ENCODE measurements at places on chromosomes 12 and 14. TPM values are rescaled to one million over a fixed set of nuclear protein-coding genes. Genes with fewer than 3 reads are reported as not detected.

- no peak for DNase-seq
Observed at GRCh38 chr14:72013721-72014345, 81.6 kb downstream of the RGS6 start.

- no peak for DNase-seq
Observed at GRCh38 chr12:93015871-93016751, 87.0 kb upstream of the EEA1 start.

Gene CYP46A1
- 3.1 TPM for total RNA-seq

Gene MMP19
- 42.7 TPM for total RNA-seq

DNA sequence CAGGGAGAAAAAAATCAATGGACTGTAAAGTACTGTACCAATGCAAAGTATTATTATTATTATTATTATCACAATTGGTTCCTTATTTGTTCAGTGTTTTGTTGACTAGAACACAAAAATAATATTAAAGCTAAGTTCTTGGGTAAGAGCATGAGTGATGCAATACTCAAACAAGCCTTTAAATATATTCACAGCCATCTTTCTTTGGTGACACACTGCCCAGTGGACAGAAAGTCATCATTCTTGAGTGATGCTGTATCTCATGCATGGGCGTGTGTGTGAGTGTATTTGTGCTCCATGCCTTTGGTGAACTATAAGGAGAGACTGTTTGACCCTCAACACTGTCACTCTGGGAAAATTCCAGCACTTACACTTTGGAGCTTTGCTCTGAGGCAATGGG lies 93.6 kb downstream of the KCNK10 start:
- no peak for DNase-seq

Gene CNIH1
- 74.2 TPM for total RNA-seq

DNA sequence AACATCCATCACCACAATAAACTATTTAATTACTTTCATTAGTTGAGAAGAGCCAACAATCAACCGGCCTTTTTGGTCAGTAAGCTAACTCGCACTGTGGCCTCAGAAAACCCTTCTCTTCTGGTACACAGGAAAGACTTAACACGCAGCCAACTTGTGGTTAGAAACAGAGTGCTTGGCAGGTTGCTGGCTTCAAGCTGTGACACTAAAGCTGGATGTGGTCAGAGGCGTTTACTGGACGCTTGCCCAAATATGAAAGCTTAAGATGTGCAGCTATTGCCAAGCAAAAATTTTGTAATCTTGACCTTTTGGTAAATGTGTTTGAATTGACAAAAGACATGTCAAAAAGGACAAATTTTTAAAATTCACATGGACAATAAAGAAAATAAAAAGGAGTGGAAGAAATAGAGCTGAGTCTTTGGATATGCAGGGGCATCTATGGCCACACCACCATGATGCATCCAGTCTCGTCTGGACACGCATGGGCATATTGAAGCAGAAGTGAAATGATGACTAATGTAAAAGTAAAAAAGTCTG lies 2.6 kb upstream of the KLRK1 start:
- DNase-seq, result peak; percentile 38

DNA sequence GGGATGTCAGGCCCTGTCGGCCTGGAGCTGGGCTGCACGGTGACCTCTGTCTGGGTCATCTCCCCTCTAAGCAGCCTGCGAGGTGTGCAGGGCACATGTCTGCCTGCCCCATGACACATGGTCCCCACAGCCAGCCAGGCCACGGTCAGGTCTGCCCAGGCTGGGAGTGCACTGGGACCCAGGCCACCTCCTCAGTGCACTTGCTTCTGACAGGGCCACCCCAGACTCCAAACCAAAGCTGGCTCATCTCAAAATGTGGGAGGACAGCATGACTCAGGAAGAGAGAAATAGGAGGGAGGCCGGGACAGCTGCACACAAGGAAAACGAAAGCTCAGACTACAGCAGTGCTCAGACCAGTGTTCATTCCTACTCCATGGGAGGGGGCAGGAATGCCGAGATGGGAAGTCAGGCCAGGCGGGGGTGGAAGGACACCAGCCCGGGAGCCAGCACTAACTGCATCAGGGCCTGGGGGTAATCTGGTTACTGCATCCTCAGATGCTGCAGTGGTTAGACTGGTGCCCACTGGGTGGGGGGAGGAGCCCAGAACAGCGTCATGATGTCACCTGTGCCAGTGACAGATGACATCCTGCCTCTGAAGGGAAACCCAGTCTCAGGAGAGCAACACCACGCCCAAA lies 4.0 kb downstream of the P2RX2 start:
- DNase-seq, result peak; percentile 78

Gene CBLN3
- total RNA-seq, result 2.0 TPM

Gene OLR1
- 0.71 TPM for total RNA-seq

- DNase-seq, result no peak
Observed at GRCh38 chr14:68210729-68211299, 391.2 kb downstream of the RAD51B start.

GRCh38 chr12:116336542-116337065 lies 59.1 kb upstream of the MED13L start:
- DNase-seq, result no peak

- DNase-seq, result no peak
Observed at GRCh38 chr12:128455851-128456250, 188.9 kb downstream of the TMEM132C start.

DNA sequence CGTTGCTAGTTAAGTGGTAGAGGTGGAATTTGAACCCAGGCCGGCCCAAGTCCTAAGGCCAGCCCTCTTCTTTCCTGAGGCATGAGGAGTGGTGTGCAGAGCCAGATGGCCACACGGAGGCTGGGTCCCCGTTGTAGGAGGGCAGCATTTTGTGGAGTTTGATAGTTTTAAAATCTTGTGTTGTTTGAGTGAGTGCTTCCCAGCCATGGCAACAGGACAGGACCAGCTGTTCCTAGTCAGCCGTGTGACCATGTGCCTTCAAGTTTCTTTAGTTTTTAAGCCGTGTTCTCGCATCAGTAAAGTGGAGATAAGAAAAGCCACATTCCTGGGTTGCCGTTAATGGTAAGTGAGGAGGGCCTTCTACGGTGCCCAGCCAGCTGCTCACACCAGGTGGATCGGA lies 44.4 kb downstream of the UBE3B start:
- DNase-seq, result no peak

- no peak for DNase-seq
Observed at GRCh38 chr12:15114501-15114900, 106.7 kb downstream of the RERG start.

DNA sequence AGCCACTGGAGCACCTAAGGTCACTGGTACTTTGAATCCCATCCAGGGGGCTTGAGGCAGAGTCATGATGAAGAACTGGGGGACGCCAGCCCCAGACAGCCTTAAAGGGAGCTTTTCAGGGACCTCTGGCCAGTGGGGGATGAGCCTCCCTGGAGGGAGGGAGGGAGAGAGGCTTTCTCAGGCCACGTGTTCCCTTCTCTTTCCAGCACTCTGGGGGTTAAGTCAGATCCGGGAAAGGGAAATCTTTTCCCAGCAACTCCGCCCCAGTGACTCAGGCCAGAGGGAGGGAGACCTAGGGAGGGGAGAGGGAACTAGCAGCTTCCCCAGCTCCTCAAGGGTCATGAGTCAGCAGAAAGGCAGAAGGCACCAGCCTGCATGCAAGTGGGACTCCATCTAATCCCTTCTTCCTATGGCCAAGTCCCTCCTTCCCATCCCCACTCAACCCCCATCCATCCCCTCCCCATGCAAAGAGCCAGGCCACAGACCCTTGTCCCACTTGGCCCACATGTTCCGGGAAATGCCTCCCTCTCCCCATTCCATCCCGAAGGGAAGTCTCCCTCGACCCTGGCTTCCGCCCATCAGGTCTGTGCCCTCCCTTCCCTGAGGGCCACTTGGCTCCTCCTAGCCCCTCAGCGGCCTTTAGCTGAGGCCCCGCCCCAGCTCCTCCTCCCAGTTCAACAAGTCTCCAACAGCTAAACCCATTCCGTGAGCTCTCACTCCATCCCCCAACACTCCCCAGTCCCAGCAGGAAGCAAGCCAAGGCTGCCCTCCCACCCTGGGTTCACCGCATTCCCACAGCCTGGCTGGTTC lies 5.6 kb downstream of the TNFRSF1A start:
- peak; percentile 97 for DNase-seq

Gene ACIN1
- 162 TPM for total RNA-seq

DNA sequence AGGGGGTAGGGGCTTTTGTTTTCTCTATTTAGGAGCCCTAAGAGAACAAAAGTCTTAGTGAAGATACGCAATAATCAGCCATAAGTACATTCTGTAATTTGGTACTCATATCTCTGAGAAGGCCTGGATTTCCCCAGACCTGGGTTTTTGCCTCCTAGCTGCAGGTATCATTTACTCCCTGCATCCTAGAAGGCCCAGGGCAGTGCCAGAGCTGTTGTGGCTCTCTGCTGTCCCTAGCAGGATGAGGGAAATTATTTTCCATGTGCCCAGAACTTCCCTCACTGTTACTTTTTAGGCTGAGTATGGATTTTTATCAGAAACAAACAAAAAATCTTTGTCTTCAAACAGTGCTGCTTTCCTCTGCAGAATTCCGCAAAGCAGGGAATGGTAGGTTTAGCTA lies 192.5 kb upstream of the SYT1 start:
- no peak for DNase-seq

Gene ACRBP
- total RNA-seq, result 2.5 TPM

DNA sequence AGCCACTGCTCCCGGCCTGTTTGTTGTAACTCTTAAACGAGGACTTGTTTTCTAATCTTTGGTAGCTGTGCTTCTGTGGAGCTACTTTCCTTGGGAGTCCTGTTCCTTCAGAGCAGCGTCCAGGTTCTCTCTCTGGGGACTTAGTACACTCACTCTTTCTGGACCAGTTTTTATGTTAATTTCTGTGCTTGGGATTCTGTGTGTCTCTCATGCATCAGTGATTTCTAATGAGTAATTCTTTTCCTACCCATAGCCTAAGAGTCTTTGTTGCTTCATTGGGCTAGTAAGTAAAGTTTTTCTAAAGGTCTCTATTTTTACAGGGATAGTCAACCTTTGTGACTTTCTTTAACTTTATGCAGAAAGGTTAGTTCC lies 289.3 kb downstream of the FBXL14 start:
- DNase-seq, result no peak

DNA sequence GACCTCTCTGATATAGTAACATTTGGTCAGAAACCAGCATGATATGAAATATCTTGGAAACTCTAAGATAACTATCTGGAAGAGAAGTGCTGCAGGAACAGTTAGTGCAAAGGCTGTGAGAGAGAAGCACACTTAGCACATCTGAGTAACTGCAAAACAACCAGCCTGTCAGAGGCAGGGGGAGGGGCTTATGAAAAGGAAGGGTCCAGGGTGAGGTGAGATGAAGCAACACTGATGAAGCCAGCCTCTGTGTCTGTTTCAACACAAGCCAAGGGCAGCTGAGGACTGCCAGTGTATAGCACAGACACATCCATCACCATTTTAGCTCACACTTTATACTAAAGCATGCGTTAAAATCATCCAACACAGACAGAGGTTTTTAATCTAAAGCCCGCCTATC lies 37.4 kb upstream of the OVCH1 start:
- no peak for DNase-seq

DNA sequence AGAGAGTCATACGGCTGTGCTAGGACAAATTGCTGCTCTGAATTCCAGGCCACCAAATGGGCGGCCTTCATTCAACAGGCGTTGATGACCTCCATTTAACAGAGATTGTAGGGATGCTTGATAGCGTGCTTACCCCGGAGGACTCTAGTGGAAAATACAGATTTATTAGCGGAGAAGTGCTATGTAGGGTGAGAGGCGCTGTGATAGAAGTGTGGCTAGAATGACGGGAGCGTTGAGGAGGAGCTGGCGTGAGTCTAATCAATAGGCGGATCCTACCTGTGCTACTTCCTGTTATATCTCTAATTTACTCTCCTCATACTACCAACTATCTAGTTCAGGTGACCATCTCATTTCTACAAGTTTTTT lies 668 bp downstream of the MRPS35 start:
- DNase-seq, result no peak

Gene NPFF
- not detected for total RNA-seq

Gene TPPP2
- 1.6 TPM for total RNA-seq

DNA sequence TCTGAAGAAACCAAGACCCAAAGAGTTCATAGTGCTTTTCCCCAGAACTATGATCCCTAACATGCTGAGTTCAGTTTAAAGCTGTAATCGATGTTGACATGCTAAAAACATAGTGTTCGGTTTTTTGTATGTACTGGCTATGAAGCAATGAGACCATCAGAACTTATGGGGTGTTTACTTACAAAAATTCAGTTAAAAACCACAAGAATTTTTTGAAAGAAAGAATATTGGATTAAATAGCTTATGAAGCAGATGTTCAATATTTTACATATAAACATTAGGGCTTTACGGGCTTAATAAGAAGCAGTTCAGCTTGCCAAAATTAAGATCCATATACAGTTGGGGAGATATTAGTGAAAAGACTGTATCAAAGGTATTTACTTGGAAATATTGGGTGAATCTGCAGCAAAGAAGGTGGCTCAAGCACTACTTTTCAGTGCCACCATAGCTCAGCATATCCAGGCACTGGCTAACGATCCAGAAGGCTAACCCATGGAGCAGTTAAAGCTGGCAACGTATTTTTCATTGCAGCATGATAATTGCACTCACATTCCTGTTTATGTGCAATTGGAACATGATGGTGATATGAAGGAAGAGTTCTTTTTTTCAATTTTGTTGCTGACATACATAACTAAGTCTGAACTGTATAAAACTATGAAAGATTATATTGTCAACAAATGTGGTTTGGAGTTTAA lies 125.9 kb downstream of the EFCAB11 start:
- no peak for DNase-seq

- no peak for DNase-seq
Observed at GRCh38 chr12:14514154-14514842, 53.4 kb downstream of the PLBD1 start.
